Bronchial epithelial cell (primary cell): ENCODE measurements at places on chromosomes 12 and 14. TPM values are rescaled to one million over a fixed set of nuclear protein-coding genes. Genes with fewer than 3 reads are reported as not detected.
A peak's percentile ranks its signal among the peaks of the same experiment; 100 is the strongest.

DNA sequence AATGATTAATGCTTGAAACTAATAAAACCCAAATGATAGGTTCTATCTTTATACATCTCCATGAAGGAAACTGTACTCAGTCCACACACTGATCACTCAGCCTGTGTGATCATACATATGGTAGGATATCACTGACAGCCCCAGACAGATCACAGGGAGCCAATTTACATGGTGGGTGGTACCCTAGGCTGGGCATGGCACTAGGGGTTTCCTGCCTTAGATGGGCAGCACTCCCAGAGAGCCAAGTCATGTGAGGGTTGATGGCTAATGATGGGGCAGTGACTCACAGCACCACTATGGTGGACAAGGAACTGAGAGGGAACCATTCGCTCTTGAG, 89.6 kb upstream of the PTPRR start:
- DNase-seq = no peak

DNA sequence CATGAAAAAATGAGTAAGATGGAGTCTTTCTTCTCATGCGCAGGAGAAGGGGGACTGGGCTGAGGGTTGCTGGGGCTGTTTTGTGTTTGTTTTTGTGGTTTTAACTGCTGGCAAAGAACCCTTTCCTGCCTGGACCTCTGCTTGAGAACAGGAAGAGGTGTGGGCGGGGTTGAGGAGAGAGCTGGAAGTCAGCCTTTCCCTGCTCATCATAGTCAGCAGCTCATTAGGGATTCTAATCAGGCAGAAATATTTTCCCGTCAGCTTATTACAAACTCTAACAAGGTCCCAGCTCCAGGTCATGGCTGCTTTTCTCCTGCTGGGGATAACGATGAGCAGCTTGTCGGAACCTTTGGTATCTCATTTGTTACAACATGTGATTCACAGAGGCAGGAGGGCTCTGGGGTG, 185.0 kb upstream of the NRXN3 start:
- peak; percentile 22 for DNase-seq

DNA sequence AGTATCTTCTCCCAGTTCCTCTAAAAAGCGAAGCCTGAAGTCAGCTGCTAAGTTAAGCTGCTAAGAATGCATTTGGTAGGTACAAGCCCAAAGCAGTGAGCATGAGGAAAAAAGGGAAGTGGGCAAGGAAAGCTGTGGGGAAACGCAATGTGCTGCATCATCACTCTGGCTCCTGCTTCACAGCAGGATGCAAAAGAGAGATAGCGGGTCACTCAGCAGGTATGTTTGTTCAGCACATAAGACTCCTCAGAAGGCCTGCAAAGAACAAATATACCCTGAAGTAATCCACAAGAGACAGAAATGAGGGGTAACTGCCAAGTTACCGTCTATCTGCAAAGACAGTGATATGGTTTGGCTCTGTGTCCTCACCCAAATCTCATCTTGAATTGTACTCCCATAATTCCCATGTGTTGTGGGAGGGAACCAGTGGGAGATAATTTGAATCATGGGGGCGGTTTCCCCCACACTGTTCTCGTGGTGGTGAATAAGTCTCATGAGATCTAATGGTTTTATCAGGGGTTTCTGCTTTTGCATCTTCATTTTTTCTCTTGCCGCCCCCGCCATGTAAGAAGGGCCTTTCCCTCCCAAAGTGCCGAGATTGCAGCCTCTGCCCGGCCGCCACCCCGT, 127.4 kb upstream of the EGLN3 start:
- peak; percentile 56 for DNase-seq

The TGFB3 gene
- total RNA-seq = 1.3 and 1.5 TPM in 2 replicates

DNA sequence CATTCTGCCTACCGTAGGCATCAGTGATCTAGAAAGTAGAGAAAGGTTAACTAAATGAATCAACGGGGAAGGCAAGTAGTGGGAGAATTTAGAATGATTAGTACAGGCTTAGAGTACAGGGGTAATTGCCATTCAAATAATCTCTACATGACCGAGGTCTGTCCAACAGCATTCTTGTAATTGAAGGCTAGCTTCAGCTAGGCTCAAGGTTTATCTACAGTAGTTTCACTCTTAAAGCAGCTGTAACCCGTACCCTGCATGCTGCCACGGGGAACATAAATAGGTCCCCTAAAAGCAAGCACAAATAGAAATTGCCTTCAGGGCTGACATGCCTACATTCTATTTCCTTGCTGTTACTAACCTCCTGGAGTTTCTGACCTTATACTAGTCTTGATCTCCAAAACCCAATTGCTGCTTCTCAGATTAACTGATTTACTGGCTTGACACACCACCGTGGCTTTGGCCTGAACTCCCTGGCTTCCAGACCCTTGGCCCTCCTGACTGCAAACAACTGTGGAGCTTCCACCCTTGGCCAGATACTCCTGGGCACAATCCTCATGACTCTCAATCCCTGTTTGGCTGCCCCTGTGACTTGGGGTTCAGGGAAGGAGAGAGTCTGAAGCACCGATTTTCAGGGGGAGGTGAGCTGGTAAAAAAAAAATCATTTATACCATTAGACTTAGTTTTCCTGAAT, 242.1 kb upstream of the FOXN3 start:
- DNase-seq = no peak

The KRT79 gene
- total RNA-seq = under 0.01 and 0.26 TPM in 2 replicates

- no peak for DNase-seq
Measured at GRCh38 chr12:57027011-57027804, 10.9 kb upstream of the TAC3 start.

DNA sequence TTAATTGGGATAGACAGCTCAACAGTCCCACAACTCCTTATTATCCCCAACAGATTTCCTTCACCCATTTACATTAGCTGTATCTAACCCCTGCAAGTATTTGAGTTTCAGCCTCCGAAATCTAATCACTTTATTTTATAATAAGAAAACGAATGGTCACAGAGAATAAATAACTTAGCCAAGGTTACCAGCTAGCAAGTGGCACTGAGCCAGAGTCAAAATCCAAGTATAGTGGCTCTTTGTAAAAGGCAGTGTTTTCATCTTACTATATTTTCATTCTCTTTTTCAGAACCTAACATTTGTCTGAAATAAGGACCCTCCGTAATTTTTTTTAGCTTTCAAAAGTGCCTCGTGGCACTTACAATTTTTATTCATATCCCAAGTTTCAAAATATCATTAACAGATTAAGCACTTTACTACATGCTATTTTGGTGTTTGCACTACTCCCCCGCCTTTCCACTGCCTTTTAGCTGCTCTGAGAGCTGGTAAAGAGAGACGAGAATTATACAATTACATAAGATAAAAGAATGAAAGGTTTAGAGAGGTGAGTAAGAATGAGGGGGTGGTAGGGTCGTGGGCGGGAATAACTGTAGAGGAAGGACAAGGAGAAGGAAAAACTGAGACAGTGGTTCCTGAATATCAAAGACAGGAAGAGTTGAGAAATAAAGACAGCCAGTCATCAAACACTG, 3.7 kb upstream of the USP15 start:
- DNase-seq = peak; percentile 78

DNA sequence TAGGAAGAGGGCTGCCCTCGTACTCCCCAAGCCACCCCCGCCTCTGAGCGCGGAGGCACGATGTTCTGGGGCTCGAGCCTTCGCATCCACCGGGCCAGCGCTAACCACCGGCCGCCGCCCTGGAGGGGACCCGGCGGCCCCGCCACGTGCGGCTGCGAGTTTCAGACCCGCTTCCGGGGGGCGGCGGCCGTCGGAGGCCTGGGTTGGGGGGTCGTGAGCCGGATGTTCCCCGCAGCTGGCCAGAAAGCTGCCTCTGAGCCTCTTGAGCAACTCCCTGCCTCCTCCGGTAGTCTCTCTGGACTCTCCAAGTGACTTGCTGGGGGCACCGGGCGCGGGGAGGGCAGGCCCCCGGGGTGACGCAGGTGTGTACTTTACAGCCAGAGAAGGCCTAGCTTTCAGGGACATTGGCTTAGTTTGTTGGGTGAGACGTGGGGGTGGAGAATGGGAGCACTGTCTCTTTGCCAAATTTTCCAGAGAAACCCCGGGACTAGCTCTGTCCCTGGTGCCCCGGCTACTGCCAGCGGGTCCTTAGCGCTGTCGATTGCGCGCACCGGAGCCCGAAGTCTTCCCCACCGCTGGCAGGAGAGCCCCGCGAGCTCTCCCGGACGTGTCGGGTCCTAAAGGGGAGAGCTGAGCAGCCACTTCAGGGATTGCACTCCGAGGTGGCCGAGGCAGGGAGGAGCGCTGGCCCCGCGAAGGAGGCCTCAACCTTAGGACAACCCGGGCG, 15.6 kb downstream of the OTX2 start:
- no peak for DNase-seq

The PPTC7 gene
- total RNA-seq = 8.7 and 10.8 TPM in 2 replicates
